GM13976 (cell line): ENCODE measurements at places on chromosomes 6 and 20.

DNA sequence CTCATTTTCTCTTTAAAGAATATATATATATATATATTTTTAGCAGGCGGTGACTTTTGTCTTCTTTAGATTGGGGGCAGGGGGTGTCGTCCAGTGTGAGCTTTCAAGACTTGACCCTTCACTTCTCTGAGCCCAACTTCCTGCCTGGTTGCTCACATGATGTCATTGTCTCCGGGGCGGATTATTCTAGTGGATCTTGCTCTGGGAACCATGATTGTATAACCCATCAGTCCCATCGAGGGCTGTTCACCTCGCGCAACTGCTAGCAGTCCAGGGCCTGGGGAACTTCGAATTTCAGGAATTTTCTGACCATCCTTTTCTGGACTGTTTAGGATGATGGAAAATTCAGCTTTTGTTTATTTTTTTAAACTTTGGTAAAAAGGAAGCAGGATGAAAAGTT, 1.0 kb downstream of the IGF2R start:
- peak; percentile 64 for DNase-seq

DNA sequence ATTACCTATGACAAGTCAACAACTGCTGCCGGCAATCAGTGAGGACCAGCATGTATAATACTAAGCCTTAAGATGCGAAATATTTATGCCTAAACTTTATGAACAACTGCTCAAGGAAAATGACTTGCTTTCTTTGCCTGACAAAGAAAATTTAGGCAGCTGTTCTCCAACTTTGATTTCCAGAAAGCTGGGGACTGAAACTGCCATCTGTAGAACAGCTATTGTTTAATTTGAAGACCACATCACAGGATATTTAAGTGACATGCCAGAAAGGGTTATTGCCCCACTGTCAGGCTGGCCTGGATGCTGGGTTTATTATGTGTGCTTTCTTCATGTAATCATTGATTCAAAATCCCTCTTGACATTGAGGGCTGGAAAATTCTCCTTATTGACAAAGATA, 153.9 kb upstream of the ENPP5 start:
- DNase-seq, result no peak

DNA sequence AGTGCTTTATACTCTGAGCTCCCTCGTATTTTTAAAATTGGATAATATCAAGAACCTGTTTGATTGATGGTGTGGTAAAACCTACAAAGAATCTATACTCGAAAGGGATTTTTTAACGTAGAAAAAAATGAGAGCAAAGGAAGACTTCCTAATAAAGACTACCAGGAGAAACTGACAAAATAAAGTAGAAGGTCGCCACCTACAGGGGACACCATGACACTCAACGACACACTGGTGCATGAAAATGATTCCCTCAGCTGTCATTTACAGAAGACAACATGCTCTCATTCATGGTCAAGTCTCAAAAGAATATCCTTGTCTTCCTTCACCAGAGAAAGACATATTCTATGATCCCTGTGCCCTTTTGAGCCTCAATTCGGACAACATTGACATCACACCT, 10.1 kb upstream of the NHSL1 start:
- peak; percentile 32 for DNase-seq

GRCh38 chr20:31956556-31957526, 5.0 kb upstream of the PDRG1 start:
- DNase-seq, result no peak

GRCh38 chr20:16129411-16129810, 443.8 kb downstream of the KIF16B start:
- DNase-seq, result no peak

GRCh38 chr6:113586413-113587077, 270.6 kb upstream of the MARCKS start:
- no peak for DNase-seq

DNA sequence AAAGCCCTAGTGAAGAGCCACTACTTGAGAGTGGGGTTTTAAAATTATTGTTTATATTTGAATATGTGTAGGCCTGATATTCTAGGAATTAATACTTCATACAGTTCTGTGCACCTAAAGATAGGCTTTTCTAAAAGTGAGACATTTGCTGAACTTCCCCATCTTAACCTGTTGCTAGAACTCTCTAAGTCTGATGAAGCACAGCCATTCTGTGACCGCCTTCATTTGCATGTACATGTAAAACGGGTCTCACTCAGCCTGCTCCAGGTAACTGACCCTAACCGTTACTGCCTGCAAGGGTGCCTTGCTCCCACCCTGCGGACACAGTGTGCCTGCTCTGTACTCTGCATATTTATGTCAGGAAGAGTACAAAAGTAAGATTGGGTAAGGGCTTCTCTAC, 44.3 kb upstream of the IRF4 start:
- DNase-seq, result peak; percentile 79

DNA sequence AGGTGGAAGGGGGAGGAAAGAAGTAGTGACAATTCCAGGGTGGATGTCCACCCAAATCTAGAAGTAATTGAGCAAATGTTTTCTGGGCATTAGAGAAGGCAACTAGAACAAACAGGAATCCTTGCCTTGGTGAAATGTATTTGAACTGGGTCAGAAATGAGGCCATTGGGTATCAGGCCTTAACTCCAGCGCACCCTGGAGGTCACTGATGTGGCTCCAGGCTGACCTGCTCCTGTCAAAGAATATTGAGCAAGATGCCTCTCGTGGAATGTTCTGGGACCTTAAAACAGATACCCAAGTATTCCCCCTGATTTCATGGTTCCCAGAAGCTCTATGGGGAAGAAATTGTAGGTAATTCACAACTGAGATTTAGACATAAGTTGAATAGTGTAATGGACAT, 6.9 kb downstream of the HLA-DPB1 start:
- no peak for DNase-seq

GRCh38 chr6:158353883-158354877, 41.9 kb downstream of the TULP4 start:
- DNase-seq, result no peak

DNA sequence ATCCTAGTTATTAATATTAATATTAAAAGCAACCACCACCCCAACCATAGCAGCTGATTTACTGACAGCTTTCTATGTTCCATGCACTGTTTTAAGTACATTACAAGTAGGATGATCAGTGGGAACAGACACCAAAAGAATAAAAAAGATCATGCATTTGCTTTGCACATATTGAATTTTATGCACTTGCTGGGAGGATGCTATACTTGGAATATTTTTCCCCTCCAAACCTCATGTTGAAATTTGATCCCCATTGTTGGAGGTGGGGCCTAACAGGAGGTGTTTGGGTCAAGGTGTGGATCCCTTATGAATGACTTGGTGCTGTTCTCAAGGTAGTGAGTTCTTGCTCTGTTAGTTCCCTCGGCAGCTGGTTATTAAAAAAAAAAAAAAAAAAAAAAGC, 178.9 kb upstream of the MYLIP start:
- DNase-seq, result no peak

DNA sequence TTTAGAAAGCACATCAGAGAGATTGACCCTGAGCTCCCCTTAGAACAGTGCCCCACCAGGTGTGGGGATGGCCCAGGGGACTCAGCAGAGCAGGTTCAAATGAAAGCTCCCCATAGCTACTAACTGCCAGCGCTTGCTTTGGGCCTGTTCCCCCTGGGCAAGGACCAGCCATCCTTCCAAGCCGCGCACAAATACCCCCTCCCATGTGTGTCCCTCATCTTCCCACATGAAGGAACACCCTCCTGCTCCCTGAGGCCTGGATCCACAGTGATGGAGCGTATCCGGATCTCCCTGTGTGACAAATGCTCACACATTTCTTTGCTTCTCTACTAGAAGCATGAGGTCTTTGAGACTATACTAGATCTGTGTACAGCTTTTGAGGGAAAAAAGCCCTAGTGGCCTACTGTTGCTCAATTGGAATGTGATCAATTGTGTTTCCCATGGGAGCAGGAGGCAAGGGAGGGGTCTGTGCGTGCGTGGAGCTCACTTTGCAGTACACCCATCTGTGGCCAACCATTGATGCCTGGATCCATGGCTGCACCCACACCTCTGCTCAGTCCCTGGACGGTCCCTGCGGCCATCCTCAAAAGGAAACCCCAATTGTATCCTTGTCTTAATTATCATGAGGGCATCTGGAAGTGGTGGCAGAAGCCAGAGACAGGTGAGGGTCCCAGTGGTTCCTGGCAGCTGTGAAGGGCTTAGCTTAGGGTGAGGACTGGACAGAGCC, 1.4 kb upstream of the RAET1G start:
- DNase-seq, result no peak

GRCh38 chr6:25157842-25158241, 121.3 kb upstream of the CARMIL1 start:
- no peak for DNase-seq

- DNase-seq, result no peak
Observed at GRCh38 chr6:971981-972640, 279.2 kb upstream of the EXOC2 start.
